ENCODE measurements at places on chromosomes 3 and 15.

DNA sequence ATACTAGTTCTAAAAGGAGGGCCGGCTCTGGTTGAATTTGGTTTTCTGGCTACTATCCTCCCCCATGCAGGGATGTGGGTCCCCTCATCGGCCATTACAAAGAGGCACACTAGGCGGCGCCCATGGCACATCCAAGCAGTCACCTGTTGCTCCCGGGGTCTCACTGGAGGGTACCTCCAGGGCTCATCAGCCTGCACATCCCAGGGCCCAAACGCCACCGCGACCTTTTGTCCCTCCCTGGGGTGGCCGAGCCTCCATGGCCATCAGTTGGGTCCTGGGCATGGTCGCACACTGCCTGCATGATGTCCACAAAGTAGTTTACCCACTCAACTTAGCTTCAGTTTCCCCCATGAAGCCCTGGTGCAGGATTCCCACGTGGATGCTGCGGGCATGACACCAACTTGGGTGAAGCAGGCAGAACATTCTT is 28.3 kb downstream of the IDH3A start:
- DNase-seq = no peak

- no peak for DNase-seq
These were observed 240.6 kb downstream of the OTOL1 start for GRCh38 chr3:161737171-161737570.

GRCh38 chr3:76724075-76724474 is 315.8 kb upstream of the ROBO2 start:
- DNase-seq = no peak

DNA sequence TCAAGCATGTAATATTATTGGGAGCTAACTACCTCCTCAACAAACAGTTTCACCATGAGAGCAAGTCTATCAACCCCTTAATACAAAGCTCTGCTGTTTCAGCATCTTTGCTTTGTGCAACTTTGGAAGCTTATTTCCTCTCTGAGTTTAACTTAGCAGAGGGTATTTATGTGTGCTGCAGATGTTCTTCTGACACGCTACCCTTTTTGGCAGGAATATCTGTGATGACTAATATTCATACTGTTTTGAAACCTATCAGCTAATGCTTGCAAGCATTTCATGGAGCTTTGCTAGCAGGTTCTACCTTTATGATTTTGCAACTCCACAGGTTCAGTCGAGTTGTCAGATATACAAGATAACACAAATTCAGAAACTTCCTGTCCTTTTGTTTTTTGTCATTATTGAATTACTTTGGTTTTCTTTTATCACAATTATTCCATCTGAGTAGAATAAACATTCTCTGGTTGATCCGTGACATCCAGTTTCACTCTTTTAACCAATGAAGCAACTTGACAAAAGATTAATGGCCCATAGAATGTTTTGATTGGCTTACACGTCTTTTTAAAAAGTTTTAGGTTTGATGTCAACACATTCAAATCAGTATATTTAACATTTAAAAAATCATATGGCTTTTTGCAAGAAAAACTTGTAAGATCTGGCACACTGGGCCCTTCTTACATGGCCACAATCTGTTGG is 1.7 kb upstream of the SLC9A9 start:
- DNase-seq = no peak

DNA sequence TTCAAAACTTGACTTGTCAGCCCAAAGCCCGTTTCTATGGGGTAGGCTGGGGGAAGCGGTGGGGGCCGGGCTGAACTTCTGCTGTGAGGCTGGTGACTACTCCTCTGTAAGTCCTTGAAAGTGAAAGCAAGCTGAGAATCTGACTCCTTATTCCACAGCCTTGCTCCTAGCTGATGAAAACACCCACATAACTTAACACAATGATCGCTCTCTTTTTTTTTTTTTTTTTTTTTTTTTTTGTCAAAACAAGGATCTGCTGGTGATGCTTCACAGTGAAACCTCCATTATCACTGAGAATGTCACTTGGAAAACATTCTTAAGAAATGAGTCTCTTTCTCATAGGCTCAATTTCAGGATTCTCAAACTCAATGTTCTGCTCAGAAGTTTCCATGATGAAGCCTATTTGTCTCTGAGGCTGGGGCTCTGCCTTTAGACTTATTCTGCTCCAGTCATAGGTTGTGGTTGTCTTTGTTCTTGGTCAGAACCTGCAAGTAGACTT is 31.4 kb upstream of the TKT start:
- no peak for DNase-seq

DNA sequence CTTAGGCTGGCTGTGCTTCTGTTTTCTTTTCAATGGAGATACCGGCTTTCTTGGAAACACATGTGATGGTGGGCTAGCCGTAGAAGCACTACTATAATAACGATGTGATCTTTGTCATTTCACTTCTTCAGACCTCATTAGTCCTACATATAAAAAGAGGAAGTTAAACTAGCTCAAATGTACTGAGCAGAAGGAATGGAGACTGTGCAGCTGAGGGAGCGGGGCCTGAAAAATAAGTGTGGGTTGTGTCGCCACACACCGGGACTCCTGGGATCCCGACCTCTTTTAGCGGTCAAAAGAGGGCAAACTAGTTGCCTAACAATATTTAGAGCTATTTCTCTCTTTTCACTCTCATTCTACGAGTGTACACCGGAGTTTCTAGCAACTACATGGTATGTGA is 1.0 kb upstream of the RNF7 start:
- DNase-seq = no peak

Data from GM18507 (cell line).